ENCODE measurements at places on chromosomes 1 and 21.

DNA sequence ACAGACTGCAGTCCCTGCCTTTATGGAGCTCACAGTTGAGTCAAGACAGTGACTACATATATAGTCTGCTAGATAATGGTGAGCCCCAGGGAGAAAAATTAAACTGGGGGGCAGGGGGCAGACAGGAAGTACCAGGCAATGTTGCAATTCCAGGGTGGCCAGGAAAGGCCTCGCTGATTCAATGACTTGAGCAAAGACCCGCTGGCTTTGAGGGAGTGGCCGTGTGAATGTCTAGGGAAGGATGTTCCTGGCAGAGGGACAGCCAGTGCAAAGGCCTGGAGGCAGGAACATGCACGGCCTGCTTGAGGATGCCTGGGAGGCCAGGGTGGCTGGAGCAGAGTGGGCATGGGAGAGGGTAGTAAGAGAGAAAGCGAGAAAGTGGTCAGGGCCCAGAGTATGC, 23.0 kb upstream of the EPHA8 start:
- DNase-seq = no peak

- DNase-seq = no peak
Measured at GRCh38 chr1:204296431-204296988, 63.2 kb downstream of the PLEKHA6 start.

DNA sequence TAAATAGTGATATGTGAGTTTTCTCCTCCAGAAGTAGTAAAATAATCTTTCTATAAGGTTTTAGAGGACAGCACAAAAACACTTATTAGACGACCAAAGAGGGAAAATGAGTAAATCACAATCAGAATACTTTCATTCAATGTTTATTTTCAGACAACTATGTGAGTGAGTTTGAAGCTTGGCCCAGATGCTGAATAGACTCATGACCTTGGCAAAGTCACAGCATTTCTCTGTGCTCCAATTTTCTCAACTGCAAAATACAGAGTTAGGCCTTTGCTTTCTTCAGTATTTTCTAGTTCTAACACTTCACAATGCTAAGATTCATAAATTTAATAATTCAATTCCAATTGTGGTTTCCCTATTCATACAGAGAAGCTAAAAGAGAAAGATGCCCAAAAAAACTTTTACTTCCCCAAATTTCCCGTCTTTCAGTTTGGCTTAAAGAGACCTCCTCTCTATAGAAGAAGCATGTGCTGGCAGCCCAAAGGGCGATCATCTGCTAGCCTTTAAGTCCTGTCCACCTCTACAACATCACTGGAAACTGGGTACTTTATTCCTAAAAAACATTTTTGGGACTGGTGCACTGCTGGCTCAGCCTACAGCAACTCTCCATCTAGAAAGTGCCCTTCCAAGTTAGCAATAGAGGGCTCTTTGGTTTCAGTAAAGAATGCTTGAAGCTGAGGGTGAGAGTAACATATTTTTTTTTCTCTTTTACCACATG, 116.8 kb upstream of the GORAB start:
- DNase-seq = no peak

- DNase-seq = no peak
Measured at GRCh38 chr1:31423418-31423947, 10.5 kb downstream of the SERINC2 start.

GRCh38 chr1:224543453-224543852, 72.7 kb upstream of the CNIH3 start:
- no peak for DNase-seq

DNA sequence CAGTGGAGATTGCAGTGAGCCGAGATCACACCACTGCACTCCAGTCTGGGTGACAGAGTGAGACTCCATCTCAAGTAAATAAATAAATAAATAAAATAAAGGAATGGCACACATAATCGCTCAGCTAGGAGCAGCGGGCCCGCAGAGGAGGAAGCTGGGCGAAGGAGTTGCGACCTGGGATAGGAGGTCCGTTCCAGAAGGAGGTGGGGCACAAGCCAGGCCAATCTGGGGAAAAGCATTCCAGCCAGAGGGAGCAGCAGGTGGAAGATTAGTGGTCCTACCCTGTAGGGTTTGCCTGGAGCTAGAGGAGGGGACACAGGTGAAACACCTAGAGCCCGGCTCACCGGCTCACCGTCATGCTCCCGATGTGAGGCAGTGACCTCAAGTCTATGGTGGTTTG, 40.3 kb upstream of the CASZ1 start:
- no peak for DNase-seq

DNA sequence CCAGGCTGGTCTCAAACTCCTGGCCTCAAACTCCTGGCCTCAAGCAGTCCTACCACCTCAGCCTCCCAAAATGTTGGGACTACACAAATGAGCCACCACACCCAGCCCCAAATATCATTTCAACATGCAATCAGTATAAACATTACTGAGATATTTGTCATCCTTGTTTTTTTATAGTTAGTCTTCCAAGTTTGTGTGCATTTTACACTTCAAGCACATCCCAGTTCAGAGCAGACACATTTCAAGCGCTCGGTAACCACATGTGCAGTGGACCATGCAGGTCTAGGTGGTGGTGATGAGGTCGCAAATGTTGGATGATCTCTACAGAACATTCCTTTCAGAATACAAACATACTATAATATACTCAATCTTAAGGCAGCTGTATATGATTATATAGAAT, 23.8 kb upstream of the APP start:
- no peak for DNase-seq

DNA sequence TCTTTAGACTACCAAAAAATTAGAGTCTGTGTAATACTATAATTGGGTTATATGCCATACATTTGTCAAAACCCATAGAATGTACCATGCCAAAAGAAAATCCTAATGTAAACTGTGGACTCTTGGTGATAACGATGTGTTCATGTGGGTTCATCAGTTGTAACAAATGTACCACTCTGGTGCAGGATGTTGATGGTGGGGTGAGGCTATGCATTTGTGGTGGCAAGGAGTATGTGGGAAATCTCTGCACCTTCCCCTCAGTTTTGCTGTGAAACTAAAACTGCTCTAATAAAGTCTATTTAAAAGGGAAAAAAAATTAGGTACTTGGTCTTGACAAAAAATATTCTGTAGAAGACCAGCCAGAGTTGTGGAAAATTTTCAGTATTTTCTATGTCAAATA, 43.4 kb downstream of the INKA2 start:
- no peak for DNase-seq

GRCh38 chr1:172934417-172934762, 116.4 kb downstream of the TNFSF18 start:
- no peak for DNase-seq

DNA sequence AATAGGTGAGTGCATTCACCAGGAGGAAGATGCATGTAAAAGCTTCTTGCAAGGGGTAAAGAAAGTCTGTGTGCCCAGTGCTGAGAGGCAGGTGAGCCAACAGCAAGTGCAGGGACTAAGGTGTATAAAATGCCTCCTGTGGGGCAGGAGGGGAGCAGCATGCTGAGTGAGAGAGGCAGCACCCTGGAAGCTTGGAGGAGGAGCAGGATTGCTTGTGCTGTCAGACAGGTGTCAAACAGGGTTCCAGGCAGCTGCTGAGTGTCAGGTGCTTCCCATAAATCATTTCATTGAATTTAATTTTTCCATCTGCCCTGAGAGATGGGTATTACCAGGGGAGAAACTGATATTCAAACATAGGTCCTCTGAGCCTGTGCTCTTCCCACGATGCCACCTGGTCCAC, 13.9 kb downstream of the BSND start:
- no peak for DNase-seq
